Activated naive CD4-positive, alpha-beta T cell treated with anti-CD3 and anti-CD28 coated beads, Interleukin-2, amount 50 U/mL, for 16 hours (primary cell): ENCODE measurements at places on chromosomes 3 and 15.

DNA sequence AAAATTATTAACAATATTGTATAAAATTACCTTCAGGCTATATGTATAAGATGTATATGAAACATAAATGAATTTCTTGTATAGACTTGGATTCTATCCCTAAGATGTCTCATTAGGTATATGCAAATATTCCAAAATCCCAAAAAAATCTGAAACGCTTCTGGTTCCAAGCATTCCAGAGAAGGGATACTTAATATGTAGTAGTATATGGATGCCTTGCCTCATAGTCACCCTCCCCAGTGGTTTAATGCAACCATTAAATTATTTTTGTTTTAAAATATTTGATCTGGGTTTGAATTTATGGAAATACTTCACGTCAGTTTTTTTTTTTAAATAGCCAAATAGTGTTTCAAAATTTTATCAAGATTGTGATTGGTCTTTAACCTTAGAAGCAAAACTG lies 27.2 kb downstream of the PLCL2 start:
- no peak for DNase-seq

- no peak for DNase-seq
These were observed 286.4 kb downstream of the EPHB1 start for GRCh38 chr3:135081451-135081850.

- no peak for DNase-seq
These were observed 49.7 kb upstream of the SCAANT1 start for GRCh38 chr3:63961891-63962290.

DNA sequence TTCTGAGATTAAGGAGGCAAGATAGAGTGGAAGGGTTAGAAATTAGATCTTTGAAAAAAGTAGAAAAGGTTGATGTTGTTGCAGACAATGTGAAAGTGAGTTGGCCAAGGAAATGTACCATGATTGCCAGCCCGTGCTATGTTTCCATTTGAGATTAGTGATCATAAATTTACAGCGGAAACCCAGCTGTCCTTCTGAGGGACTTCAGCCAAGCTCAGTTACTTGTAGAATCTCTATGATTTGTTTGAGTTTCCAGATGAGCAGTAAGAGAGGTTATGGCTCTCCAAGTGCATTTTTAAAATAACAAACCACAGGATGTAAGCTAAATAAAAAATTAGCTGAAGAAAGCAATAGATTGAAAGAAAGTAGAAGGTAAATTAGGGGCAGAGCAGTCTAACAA lies 54.2 kb upstream of the RBMS3 start:
- DNase-seq = no peak

DNA sequence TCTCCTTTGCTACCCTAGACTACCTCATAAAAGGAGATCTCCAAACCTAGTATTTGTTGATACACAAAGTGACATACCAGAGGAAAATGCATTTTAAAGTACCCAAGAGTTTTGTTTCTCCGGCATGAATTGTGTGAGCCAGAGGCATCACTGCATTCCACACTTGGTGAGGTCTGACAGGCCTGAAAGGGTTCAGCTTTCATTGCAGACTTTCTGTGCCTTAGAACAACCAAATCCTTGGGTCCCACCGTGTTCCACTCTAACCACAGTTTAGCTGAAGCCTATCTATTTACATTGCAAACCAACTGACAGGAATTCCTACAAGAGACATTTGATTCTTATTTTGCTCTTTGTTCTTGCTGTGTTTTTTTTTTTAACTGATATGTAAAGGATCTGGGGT lies 21.0 kb upstream of the EID1 start:
- no peak for DNase-seq

- no peak for DNase-seq
These were observed 11.7 kb upstream of the CMTM7 start for GRCh38 chr3:32379831-32380500.

- DNase-seq = no peak
These were observed 246.8 kb upstream of the ROBO1 start for GRCh38 chr3:80014576-80014975.

DNA sequence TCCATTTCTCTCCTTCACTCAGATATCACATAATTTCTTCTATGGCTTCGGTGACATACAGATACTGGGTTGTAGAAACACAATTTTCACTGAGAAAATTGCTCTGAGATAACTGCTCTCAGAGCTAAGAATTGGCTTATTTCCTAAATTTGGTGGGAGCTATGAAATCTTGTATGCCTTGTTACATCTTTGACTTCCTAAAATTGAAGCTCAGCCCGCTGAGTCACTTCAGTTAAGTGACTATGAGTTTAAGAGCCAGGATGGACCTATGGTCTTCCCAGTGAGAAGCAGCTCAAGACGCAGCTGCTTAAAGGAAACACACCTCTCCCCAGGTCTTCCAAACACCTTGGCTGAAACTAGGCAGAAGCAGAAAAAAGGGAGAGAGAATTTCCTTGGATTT lies 56.4 kb downstream of the EFHB start:
- no peak for DNase-seq

DNA sequence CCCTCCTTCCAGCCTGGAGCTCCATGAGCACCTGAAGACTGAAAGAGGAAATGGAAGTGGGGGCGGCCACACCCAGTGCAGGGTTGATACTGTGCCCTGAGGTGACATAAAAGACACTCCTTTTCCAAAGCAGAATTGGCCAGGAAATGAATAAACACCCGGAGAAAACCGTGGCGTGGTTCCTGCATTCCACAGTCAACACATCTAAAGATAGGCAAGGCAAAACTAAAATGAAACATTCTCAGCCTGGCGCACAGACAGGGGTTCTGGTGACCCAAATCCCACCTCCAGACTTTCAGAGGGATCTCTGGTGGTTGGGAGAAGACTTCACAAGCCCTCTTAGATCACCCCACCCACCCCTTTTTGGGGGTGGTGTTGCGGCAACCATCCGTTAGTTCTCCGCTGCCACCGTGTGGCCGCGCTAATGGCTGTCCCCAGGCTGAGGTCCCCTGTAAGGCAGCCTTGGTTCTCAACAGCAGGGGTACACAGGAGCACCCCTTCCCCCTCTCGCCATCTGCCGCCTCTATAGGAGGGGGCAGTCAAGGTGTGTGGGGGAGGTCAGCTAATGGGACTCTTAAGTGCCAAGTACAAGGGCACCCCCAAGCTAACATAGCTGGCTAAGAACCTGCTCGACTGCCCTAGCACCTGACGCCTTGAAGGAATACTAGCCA lies 2.5 kb upstream of the MST1R start:
- peak; percentile 59 for DNase-seq

DNA sequence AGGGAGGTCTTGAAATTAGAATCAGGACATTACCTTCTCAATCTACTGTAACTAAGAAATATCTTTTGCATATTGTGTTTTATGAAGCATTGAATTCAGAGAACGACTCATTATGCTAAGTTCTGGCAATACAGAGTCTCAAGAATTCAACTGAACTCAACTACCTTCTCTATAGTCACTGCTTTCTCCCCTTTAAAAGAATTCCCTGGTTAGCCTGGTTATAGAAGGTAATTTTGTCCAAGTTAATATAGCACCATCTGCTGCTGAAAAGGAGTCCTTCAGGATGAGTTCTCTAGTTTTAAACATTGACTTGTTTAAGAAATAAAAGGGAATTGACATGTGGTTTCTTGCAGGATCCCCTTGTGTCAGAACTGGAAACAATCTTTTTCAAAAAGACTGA lies 60.2 kb downstream of the IL16 start:
- no peak for DNase-seq

DNA sequence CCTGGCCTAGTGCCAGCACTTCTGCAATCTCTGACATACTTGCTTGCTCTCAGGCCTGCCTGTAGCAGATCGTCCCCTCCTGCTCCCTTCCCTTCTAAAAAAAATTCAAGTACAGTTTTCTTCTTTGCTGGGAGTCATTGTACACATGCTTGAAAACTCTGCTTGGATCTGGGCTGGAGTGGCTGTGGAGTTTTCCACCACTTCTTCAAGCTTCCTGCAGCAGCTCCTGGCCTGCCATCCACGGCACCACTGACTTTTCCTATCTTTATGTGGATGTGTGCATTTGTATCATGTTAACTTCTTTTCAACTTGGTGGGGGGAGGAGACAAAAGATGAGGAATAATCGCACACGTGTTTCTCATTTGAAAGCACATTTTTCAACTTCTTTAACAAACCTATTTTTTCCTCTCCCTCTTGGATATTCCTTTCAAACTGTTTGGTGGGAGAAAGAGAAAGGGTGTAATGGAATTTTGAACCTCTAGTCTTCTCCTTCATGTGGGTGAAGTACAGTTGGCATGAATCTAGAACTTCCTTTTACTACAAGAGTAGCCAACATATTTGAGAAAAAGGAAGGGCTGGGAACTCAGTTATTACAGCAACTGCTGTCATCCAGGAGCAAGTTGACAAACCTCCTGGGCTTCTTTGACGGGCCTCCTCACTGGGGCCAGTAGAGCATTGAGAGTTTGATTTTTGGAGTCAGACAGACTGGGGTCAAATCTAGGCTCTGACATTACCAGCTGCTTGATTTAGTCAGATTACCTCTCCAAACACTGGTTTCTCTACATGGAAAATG lies 61.2 kb upstream of the LRTM1 start:
- DNase-seq = no peak

DNA sequence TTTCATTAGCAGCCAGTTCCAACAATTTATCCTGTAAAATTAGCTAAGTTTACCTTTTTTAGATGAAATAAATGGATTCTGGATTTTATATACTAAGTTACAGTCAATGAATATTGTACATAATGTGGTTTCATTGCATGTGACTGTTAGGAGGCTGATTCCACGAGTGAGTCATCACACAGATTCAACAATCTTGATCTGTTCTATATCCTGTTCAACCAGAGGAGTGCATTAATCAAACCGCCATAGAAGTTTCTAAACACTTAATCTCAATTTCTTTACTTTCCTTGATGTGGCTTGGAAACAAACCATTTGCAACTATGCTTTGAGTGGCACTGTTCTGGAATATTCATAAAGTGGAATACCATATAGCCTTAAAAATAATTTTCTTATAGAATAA lies 15.3 kb downstream of the DNAJC13 start:
- DNase-seq = no peak

DNA sequence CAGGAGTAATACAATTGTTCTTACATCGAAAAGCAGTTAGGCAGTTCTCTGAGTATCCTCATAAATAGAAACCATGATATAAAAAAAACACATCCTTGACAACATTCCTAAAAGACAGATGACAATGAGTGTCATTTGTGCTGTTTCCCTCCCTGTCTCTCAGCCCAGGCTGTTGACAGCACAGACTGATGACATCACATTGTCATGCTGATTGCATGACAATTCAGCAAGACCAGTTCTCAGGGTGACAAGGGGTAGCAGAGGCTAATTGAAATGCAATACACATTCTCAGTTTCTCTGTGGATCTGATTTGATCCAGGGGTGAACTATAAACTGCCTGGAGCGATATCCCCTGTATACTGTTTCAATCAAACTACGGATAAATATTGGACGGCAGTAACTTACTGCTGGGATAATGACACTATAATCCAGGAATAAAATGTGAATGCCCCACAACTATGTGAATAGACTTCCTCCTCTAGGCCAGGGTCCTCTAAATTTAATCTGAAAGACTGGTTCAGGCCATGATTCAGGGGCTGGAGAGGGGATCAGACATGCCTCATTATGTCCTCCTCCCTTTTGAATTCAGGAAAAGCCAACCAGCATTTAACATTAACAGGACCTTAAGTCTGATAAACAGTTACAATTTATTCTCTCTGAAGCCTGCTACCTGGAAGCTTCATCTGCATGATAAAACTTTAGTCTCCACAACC lies 16.7 kb upstream of the EIF1B start:
- no peak for DNase-seq

DNA sequence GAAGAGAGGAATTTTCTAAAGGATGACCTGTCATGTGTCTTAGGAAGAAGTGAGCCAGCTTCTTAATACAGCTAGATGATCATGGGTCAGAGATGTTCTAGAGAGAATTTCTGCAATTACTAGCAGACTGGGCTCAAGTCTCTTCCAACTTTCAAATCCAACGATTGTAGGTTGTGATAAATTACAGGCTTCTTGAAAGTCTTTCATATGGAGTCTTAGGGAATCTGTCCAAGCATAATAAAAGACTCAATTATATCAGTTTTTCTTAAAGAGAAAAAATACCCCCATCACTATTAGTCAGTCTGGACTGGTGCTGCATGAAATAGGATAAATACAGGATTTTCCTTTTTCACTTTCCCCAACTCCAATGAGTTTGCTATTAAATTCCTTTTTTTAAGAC lies 59.1 kb downstream of the DRD3 start:
- no peak for DNase-seq

GRCh38 chr15:97706059-97706458 lies 254.4 kb upstream of the ARRDC4 start:
- no peak for DNase-seq

DNA sequence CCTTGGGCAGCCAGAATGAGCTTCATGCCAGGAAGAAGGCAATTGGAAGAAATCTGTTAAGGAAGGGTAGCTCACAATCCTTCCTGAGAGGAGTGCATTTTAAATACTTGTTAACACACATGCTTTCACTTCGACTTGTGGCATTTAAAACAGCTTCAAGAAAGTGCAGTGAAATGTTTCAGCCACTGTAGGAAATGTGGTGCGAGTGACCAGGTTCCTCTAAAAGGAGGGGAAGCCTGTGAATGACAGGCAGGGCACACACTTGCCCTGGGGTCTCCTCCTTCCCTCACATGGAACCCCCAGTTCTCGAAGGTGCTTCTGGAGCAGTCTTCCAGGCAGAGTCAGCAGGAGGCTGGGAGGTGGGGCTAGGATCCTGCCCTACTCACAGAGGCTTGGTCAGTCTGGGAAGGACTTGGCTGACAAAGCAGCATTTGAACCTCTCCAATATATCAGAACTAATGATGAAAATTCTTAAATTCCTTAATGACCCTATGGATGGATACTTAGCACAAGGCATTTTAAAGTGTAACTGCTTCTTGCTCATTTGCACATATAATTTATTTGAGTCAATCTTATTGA lies 358.6 kb downstream of the CHST2 start:
- DNase-seq = no peak

GRCh38 chr15:89002281-89002761 lies 85.9 kb upstream of the ABHD2 start:
- no peak for DNase-seq

GRCh38 chr3:119841808-119842471 lies 60.0 kb downstream of the NR1I2 start:
- no peak for DNase-seq

GRCh38 chr3:123332124-123332641 lies 116.7 kb downstream of the ADCY5 start:
- DNase-seq = no peak

- no peak for DNase-seq
These were observed 2.8 kb downstream of the MYZAP start for GRCh38 chr15:57594479-57594878.

- no peak for DNase-seq
These were observed 3.9 kb downstream of the ZIC1 start for GRCh38 chr3:147412917-147413685.

GRCh38 chr15:92906563-92907081 lies 6.5 kb downstream of the CHD2 start:
- DNase-seq = peak; percentile 56

GRCh38 chr3:193821151-193821668 lies 228.2 kb downstream of the OPA1 start:
- no peak for DNase-seq

DNA sequence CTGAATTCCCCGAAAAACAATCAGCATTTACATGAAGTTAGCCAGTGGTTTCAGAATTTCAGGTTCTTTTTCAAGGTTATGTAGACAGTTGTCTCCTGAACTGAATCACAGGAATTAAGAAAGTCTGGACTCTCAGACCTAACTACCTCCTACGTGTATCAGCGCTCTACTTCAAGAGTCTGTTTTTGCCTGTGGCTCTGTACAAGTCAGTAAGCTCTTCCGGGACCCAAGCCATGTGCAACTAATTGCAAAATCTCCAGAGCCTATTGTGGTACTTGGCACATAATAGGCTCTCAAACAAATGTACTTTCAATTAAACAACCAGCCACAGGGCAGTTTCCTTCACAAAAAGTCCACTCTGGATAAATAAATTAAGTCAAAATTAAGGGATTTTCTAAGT lies 414.2 kb downstream of the PDCD6IP start:
- DNase-seq = no peak
